ENCODE measurements at places on chromosomes 7 and 10. TPM values are rescaled to one million over a fixed set of nuclear protein-coding genes. Genes with fewer than 3 reads are reported as not detected.

The MMD2 gene
- not detected for total RNA-seq

The DCLRE1C gene
- 37.3 TPM for total RNA-seq

DNA sequence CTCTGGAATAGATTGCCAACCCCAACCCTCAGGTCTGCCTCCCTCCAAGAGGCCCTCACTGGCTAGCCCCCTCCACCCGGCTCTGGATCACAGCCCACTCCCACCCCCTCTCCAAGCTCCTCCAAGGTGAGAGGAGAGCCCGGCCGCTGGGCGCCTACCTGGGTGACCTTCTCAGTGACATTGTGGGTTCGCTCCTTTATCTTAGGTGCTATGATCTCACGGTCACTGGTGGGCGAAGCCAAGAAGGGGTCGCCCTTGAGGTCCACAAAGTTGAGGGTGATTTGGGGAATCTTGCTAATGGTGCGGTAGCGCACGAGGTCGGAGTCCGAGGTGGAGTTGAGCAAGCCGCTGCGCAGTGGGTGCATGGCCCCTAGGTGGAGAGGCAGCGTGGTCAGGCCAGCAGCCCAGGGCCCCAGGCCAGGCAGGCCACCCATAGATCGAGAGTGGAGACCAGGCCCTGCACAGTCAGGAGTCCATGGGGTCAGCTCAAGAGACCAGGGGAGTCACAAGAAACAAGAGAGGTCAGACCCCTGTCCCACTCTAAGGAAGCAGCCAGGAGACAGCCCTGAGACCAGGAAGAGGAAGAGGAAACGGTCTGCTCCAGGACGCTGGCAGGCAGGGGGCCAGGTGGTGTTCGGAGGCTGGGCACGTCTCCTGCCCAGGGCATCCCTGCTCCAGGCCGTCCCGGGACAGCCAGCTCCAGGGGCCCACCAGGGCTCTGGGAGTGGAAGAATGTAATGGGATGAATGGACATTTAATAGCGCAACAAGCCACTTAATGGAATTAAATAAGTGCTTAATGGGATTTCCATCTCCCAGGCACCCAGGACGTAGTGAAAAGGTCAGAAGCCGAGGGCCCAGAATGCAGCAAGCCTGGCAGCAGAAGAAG is 20.7 kb downstream of the KCNH2 start:
- H3K4me3 ChIP-seq, result peak overlapping the region; percentile 48
- no peak for DNase-seq
- H3K27me3 ChIP-seq, result peaks cover 33% of the 10 kb centered on the region

The EN2 gene
- total RNA-seq, result not detected

DNA sequence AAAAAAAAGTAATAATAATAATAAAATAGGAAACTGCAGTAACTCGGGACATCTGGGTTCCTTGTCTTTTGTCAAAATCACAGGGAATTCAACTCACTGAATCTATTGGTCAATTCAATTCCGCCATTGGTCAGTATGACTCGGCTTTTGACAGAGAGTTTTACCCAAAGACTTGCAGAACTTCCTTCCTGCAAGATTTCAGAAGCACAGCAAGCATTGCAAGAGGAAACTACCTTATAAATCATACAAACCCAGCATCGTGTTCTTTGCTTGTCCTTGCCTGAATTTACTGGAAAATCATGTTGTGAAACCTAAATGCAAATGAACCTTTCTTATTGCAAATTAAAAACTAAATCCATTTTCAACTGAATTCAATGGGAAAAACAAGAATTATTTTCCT is 15.5 kb downstream of the KLF6 start:
- peaks cover 4% of the 10 kb centered on the region for H3K36me3 ChIP-seq
- H3K27me3 ChIP-seq, result no peaks in the 10 kb centered on the region
- H3K4me1 ChIP-seq, result peaks cover 65% of the 10 kb centered on the region
- H3K4me3 ChIP-seq, result peak overlapping the region; percentile 60
- DNase-seq, result no peak
- H3K27ac ChIP-seq, result peak overlapping the region; percentile 29

GRCh38 chr10:54066646-54067045 is 734.4 kb downstream of the PCDH15 start:
- H3K36me3 ChIP-seq, result no peaks in the 10 kb centered on the region
- no peaks in the 10 kb centered on the region for H3K27me3 ChIP-seq
- no peaks in the 10 kb centered on the region for H3K4me1 ChIP-seq

The PDZD7 gene
- total RNA-seq, result 0.62 TPM
